ENCODE measurements at places on chromosomes 5 and 9.

DNA sequence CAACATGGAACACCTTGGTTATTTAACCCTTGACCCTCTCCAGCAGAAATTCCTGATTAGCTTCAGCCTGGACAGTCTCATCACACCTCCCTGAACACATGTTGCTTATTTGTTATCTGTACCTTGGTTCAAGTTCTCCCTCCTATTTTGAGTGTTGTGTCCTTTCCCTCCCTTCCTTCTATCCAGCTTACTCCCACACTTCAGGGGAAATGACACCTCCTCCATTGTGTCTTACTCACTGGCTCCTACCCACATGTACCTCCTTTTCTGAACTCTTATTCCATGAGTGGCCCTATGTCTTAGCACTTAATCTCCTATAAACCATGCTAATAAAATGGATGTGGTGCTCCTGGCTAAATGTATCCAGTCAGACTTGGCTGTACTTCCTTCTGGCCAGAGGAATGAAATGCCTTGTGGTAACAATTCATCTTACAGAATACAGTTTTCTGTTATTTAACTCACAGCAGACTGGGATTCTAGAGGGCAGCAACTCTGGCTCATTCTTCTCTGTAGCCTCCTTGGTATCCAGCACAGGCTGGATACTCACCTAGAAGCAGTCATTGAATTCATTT is 11.2 kb downstream of the LIX1 start:
- no peak for DNase-seq

DNA sequence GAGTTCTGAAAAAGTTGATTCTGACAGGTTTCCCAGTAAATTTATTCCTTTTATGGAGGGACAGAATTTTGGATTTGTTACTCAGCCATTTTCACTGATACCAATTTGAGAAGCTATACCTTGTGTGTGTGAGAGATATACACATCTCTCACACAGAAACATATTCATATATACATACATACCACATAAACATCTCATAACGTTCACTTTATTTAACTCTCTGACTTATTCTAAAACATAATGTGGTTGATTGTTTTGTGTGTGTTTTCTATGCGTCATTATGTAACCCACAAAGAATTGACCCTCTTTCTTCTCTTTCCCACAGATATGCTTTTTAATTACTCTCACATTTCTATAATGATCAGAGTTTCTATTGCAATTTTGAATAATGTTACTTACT is 570.8 kb upstream of the TLE4 start:
- no peak for DNase-seq

GRCh38 chr9:134550584-134550983 is 91.0 kb upstream of the COL5A1 start:
- DNase-seq = no peak

DNA sequence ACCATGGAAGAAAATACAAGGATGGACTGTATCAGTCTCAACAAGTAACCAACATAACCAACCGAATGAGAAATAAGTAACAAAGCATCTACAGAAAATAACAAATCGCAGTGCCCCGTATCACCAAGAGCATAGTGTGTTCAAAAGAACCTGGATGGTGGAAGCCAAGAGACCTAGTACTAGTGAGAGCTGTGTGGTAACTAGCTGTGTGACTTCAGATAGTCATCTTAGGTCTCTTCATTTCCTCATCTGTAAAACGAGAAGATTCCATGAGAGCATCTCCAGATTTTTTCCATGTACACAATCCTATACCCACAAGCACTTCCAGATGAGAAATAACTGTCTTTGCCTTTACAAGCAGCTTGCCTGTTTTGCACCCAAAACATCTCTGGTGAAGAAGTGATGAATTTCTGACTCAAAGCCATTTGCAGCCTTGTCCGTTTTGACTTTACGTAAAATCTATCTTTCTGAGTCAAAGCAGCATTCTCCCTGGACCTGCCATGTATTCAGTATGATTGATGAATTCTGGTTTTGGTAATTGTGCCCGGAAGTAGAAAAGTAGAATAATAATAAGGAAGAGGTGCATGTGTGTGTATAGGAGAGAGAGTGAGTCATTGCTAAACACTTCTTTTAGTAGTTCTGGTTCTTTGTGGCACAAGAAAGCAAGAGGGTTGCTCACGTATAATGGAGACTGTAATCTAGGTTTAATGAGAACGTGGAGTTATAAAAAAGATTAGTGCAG is 41.0 kb downstream of the AOPEP start:
- no peak for DNase-seq

GRCh38 chr5:11126844-11127243 is 365.8 kb upstream of the DAP start:
- DNase-seq = no peak
